ENCODE measurements at places on chromosomes 1 and 21.
A peak's percentile ranks its signal among the peaks of the same experiment; 100 is the strongest.

- DNase-seq = peak; percentile 96
Measured at GRCh38 chr1:150364231-150365003, 470 bp downstream of the RPRD2 start.

- DNase-seq = no peak
Measured at GRCh38 chr1:246170574-246171261, 336.4 kb downstream of the SMYD3 start.

DNA sequence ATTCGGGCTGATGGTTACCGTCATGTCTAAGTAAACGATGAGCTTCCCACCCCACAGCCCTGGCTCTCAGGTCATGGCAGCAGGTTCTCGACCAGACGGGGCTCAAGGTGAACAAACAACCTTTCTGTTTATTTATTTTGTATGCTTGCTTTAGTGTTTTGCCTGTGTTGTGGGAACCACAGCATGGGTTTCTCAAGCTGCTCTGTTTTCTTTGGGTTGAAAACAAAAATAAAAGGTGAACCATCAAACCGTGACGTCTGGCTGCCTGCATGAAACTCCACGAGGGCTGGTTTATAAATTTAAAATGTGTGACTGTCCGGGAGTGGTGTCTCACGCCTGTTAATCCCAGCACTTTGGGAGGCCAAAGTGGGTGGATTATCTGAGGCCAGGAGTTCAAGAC, 28.0 kb downstream of the TMEM51 start:
- no peak for DNase-seq

DNA sequence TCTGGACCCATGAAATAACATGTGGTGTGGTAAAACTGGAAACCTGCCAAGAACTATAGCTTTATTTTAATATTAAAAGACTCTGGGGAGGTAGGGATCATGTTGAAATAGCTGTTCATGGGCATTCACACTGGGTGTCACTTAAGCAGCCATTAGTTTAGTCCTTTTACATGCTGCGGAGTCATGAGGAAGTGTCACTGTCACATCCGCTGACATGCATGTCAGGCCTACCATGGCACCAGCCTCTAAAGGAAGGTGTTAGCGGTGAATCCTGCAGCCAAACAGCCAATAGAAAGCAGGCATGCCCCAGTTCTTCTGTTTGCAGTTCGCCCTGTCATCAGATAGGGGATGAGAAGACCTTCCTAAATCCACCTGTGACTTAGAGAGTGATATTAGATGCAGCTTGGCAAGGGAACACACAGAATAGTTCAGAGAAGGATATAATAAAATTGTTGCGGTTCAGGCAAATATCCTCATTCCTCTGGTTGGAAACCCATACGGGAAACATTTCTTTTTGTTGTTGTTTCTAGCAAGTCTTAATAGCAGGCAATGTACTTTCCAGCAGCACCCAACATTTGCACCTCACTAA, 100.4 kb downstream of the CACHD1 start:
- DNase-seq = no peak

- DNase-seq = no peak
Measured at GRCh38 chr21:32114419-32115035, 164.3 kb downstream of the MIS18A start.

DNA sequence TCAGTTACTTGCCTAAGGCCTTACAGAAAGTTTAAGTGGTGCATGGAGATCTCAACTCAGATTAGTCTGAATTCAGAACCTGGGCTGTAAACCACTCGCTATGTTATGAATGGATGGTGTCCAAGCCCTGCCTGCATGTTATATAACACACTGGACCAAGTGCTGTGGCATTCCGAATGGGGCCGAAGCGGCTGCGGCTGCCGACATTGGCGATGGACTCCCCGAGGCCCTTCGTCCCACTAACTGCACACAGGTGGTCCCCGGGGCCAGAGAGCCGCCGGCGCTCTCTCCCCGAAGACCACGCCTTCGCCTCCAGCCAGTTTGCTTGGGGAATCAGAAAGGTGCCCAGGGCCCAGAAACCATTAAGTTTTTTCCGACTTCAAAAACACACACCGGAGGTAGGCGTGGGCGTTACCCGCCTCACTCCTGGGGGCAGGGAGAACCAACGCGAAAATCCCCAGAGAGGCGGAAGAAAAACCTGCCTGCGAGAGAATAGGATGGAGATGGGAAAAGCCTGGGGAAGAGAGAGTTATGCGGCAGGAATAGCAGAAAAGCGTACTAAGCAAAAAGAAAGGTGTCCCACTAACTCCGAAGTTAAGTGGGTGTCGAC, 579 bp upstream of the TENT5C start:
- DNase-seq = no peak

DNA sequence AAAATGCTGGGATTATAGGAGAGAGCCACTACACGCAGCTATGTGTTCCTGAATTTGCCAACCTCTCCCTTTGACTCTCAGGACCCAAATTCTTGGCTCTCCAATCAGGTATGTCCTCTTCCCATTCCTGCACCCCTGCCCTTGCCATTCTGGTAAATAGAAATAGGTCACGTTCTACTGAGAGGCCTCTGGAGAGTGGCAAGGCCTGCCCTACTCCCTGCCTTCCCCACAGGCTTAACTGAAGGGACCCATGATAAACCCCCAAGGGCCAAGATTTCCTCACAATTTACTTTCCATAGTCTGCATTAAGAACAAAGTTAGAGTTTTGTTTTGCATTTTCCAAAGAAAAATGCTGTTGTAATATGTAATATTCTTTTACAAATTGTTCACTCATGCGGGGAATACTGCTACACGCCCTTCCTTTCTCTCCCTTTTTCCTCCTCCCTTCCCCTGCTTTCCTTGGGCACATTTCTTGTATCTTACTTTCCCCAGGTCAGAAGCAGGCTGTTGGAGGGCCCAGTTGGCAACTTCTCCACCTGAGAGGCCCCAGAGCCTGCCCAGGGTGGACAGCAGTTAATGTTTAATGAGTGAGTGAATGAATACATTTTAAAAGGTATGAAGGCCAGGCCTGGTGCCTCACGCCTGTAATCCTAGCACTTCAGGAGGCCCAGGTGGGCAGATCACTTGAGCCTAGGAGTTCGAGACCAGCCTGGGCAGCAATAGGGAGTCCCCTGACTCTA, 33.9 kb upstream of the PUM1 start:
- DNase-seq = no peak

GRCh38 chr1:143680304-143680703, 291.5 kb downstream of the FAM72C start:
- no peak for DNase-seq

DNA sequence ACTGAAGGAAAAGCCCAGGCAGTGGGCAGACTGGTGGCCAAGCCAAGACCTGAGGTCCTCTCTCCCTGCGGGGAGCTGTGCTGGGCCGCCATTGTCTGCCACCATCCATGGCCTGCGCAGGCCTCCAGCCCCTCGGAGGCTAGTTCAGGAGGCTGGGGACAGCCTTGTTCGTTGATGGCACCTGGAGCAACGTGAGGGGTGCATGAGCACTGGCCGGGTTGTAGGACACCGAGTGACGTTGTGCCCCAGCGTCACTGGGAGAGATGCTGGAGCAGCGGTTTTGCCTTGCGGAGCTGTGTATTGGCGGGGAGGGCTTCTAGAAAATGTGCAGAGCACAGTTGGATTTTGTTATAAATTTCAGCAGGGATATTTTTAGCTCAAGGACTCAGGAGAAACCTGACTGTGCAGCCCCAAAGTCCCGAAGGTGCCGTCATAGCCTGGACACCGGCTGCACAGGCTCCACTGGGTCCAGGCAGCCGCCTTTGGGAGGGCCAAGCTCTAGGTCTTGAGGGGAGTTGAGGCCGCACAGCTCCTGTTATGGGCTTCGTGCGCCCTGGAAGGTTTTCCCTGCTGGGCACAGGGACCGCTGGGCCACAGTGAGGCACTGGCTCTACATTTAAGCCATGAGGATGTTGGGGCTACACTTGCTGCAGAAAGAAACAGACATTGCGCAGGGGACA, 48.2 kb upstream of the ADARB1 start:
- no peak for DNase-seq

DNA sequence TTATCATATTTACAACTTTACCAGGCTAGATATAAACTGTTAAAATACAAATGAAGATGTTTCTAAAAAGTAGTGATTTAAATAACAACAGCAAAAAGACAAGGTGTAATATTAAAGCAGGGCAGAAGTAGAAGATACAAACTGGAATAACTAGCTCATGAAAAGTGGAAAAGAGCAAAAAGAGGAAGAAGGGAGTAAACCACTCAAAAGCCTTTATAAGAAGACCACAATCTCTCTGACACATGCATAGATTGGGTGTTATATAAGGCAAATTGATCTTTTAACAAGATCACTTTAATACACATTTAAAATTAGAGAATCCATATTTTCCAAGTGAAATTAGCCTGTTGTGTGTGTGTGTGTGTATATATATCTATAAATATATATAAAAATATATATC, 5.0 kb downstream of the DENND1B start:
- no peak for DNase-seq

- no peak for DNase-seq
Measured at GRCh38 chr1:72482736-72483413, 200.5 kb upstream of the NEGR1 start.

- no peak for DNase-seq
Measured at GRCh38 chr1:4622821-4623220, 31.6 kb upstream of the AJAP1 start.

GRCh38 chr21:35390013-35390776, 341.1 kb upstream of the RUNX1 start:
- peak; percentile 29 for DNase-seq

All from SHP77 (cell line).